ENCODE measurements at places on chromosomes 4 and X.

GRCh38 chrX:120269373-120270035, 18.9 kb downstream of the ZBTB33 start:
- DNase-seq = no peak

GRCh38 chr4:127778102-127778501, 4.0 kb upstream of the HSPA4L start:
- DNase-seq = no peak

DNA sequence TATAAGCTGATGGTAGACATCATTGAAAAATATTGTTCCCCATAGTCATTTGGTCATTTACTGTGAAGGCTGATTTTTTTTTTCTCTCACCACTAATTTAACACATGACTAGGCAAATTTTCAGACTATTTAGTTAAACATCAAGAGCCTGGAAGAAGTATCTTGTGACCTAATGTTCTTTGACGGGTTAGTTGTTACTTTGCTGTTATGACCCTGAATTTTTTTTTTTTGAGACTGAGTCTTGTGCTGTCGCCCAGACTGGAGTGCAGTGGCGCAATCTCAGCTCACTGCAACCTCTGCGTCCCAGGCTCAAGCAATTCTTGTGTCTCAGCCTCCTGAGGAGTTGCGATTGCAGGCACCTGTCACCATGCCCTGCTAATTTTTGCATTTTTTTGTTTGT, 67.0 kb downstream of the HPF1 start:
- no peak for DNase-seq

- no peak for DNase-seq
These were observed 7.5 kb upstream of the PTCHD1 start for GRCh38 chrX:23327104-23327503.

- no peak for DNase-seq
These were observed 44.6 kb downstream of the CXorf58 start for GRCh38 chrX:23952391-23952790.
